ENCODE measurements at places on chromosomes 2 and 18.

GRCh38 chr18:23135550-23136325 is 453 bp downstream of the CABLES1 start:
- peak; percentile 82 for DNase-seq

GRCh38 chr2:12539776-12540562 is 176.8 kb upstream of the TRIB2 start:
- DNase-seq: no peak

DNA sequence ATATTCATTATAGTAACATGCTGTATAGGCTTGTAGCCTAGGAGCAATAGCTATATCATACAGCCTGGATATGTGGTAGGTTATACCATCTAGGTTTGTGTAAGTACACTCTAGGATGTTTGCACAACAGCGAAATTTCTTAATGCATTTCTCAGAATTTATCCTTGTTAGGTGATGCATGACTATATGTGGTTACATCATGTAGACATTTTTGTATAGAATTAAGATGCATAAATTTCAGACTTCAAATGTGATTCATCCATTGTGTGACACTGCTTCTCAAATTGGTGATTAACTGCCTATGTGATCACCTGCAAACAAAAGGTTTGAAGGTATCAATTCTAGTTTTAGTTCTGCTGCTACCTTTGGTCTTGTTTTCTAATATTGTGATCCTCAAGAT is 1787.0 kb upstream of the PIK3C3 start:
- no peak for DNase-seq

GRCh38 chr2:85663594-85664565 is 4.1 kb downstream of the SFTPB start:
- no peak for DNase-seq

DNA sequence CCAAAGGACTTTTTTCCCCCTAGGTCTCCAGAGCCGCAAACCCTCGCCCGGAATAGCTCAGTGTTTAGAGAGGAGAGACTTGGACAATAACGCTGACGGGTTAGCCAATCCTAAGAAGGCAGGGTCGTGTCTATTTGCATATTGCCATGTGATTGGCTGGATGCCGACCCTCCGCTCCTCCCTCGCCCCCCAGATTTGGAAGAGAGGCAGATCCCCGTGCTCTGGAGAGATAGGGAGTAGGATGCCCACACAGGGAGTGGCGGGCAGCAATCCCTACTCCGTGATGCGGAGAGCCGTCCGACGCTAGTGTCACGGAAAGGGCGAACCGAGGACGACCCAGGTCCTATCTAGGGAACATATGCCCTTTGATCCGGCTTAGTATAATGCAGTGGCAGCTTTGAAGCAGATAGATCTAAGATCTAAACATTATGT is 1.4 kb downstream of the WNT6 start:
- DNase-seq: peak; percentile 97

GRCh38 chr18:76730901-76731300 is 91.5 kb upstream of the ZNF236 start:
- no peak for DNase-seq

Data from neural progenitor cell (in vitro differentiated cells).